Astrocyte of the spinal cord (primary cell): ENCODE measurements at places on chromosomes 1 and 21.
A peak's percentile ranks its signal among the peaks of the same experiment; 100 is the strongest.

DNA sequence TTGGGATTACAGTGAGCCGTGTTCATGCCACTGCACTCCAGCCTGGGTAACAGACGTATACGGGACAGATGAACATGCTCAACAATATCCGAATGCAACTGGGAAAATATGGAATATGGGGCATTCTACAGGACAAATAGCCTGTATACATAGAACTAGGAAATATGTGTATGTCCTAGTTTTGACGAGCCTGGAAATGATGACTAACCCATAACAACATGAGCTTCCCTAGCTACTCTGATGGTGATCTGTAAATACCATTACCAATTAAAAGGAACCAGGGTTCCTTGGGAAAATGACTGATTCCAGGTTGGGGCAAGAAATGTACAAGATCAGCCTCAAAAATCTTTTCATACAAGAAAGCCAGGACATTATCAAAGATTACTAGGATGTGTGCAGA is 42.8 kb upstream of the ARTN start:
- no peak for DNase-seq

- DNase-seq, result no peak
Measured at GRCh38 chr1:234941321-234942011, 187.2 kb downstream of the TOMM20 start.

DNA sequence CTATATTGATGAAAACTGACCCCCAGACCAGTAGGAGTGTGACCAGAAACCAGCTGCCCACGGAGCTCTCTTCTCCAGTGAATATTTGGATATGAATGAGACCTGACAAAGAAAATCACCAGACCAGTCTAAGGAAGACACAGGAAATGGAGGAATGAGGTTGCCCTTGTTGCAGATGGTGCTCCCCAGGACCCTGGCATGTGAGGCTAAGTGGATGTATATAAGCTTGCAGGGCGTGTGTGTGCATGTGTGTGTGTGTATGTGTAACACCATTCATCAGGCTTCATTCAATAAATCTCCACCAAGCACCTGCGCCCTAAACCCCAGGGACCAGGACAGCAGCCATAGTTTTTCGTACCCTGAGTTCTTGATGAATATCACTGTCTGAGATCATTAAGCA is 14.4 kb downstream of the PHLDA3 start:
- no peak for DNase-seq

DNA sequence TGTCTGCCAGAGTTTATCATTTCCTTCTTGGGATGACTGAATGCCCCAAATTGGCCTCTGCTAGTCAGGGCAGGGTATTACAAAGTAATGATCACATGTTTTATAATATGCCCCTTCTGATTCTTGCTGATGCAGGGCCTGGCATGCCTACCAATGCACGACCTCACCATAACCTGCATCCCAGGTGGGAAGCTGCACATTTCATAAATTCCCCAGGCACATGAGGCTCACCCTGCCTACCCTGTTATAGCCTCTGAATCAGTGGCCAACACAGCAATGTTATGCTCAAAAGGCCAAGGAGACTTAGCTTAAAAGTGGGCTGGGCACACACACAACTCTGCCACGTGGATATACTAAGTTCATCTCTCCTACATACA is 28.0 kb upstream of the XPR1 start:
- no peak for DNase-seq

- no peak for DNase-seq
Measured at GRCh38 chr21:42513985-42514882, 582 bp downstream of the SLC37A1 start.

GRCh38 chr1:51736702-51737101 is 119.8 kb downstream of the OSBPL9 start:
- peak; percentile 80 for DNase-seq

- peak; percentile 20 for DNase-seq
Measured at GRCh38 chr1:83929184-83929583, 69.7 kb downstream of the TTLL7 start.

- DNase-seq, result peak; percentile 78
Measured at GRCh38 chr1:205493241-205494085, 11.0 kb upstream of the CDK18 start.

DNA sequence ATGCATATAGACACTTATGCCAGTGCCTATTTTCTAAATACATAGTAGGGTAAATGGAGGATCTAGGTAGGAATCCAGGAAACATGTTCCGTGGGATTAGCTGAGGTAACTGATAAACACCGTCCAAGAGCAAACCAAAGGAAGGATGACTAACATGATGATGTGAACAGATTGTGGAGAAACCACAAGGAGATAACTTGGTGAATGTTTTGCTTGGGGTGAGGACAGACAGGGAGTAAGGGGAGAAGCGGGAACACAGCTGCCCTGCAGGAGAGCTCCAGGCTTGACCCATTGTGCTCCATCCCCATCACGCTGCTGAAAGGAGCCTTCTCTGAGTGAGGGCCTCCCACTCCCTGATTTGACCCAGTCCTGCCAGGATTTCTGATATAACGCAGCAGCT is 87.0 kb upstream of the ZC3H11B start:
- peak; percentile 85 for DNase-seq

GRCh38 chr1:29280409-29281131 is 44.2 kb downstream of the PTPRU start:
- DNase-seq, result peak; percentile 35
